NCI-H2081 treated with DMSO at 0.1 percent for 48 hours (cell line): ENCODE measurements at places on chromosomes 11 and 22.

DNA sequence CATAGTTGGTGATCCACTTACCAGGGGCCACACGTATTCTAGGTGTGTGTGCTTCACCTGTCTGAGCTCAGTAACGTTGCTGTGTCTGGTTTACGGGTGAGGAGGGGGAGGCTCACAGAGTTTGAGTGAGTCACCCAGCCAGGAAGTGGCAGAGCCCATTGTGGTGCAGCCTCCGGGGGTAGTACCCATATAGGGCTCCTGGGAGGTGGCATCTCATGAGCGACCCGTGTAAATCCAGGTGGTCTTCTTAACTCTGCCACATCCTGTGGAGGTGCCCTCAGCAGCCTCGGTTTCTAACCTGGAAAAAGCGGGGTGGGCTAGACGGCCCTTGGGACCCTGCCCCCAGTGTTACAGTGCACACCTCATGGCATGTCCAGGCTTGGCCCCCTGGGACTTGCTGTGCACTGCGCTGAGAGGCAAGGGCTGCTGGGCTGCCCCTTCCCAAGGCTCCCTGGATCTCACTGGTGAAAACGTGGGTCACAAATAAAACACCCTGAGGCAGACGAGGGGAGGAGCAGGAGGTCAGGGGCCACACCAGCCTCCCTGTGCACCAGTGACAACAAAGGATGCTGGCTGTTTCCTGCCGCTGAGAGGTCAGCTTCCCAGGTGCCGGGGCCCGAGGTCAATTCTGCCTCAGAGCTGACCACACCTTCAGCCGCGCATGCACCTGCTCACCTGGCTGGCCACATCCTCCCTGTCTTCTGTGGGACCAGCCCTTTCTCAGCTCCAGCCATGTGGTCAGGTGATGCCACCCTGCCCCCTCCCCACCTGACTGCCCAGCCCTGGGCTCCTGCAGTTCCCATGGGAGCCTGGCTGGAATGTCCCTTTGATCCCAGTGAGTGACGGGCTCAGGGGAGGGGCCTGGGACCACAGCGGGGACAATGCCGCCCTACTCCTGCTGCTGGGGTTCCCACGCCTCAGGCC lies 305.1 kb downstream of the CTTN start:
- no peak for DNase-seq

DNA sequence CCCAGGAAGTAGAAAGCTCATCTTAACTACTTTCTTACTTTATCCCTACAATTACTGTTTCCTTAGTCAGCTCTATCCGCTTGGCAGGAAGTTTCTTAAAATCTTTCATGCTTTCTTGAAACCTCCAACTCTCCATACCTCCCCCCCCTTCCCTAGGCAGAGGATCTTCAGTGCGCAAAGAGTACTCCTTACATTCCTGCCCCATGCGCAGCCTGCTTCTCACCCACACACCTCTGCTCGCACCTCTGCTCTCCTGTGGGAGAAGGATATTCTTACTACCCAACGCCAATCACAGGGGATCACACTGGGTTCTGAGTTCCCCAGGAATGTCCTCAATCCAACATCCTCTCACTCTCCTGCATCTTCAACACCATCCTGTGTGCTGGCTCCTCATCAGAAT lies 12.3 kb downstream of the TCF20 start:
- no peak for DNase-seq

GRCh38 chr11:102722821-102723220 lies 1.9 kb downstream of the MMP8 start:
- no peak for DNase-seq

GRCh38 chr22:28231441-28231840 lies 312.4 kb upstream of the PITPNB start:
- DNase-seq = no peak

GRCh38 chr22:17199003-17199731 lies 20.1 kb downstream of the ADA2 start:
- no peak for DNase-seq

DNA sequence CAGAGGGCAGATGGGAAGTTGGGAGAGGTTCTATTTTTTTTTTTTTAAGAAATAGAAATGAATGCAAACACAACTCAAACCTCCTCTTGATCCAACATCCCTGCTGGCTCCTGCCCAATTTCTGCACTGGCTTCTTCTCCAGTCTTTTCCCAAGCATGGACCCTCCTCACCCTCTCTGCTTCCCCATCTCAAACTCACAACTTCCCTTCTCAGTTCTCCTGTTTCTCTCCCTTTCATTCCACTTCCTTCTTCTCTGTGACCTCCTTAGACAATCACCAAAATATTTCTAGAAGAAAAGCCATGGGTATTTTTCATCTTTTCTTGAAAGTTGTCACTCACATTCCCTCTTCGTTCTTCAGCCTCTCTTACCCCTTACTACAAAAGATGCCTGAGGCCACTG lies 85.2 kb upstream of the VPREB1 start:
- no peak for DNase-seq

- DNase-seq = no peak
Measured at GRCh38 chr11:115541518-115541917, 37.3 kb upstream of the CADM1 start.

DNA sequence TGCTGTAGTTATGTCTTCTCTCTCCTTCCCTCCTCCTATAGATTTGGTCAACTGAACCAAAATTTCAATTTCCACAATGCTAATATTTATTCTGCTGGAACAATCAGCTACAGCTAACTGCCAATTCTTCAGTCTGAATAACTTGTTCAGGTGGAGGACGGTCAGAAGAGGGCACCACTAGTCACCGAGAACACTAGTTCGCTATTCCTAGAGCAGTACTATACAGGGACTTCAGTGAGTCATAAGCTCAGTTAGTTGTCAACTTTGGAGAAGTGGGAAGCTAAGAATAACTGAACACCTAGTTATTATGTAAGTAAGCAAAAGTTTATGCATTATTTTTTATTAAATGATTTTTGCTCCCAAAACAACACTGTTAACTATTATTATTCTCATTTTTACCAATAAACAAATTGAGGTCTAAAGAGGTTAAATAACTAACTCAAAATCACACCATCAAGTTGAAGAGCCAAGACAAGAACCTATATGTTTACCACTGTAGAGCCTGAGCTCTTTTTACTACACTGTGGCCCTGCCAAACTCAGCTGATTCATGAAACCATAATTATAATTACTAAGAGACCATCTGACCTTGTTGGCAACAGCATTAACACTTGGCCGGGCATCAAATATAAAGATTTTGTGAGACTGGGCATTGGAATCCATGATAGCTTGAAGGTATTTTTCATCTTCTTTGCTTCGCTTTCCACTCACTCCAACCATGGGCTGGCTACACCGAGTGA lies 59.0 kb downstream of the CEP57 start:
- DNase-seq = peak; percentile 15
